ENCODE measurements at places on chromosomes 5 and 9.

GRCh38 chr5:50727149-50727496 is 60.7 kb downstream of the PARP8 start:
- DNase-seq, result no peak

GRCh38 chr5:159765760-159766517 is 150.3 kb upstream of the ADRA1B start:
- DNase-seq, result no peak

DNA sequence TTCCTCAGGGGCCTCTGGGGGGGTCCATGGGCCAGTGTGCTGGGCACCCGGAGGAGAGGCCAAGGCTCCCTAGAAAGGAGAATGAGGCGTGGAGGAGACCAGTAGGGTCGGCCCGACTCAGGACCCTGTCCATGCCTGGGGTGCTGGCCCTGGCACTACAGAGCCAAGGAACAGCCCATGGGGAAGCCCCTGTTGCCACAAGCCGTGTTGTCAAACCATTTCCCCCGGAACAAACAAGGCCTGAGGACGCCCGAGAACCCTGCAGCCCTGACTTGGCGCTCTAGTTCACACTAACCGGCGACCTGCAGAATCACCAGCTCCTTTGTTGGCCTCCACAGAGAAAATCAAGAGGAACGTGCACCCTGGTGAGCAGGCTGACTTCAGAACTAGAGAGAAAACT is 41.6 kb upstream of the SLC12A7 start:
- no peak for DNase-seq

DNA sequence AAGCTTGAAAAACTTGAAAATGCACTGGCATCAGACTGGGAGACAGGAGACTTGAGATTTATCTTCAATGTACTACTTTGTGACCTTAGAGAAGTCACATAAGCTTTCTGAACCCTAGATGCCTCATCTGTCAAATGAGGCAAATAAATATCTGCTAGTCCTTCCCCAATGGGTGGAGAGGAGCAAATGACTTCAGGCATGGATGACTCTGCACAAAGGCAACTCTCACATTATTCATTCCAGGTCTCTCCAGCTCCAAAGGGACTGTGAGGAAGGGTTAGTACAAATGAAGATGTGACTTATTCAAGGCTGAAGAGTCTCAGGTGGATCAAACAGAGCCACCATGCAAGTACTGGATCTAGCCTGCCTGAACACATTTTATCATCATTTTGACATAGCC is 228.7 kb downstream of the SLIT3 start:
- DNase-seq, result no peak

Data from SW480 (cell line).